ENCODE measurements at places on chromosomes 7 and 10. TPM values are rescaled to one million over a fixed set of nuclear protein-coding genes. Genes with fewer than 3 reads are reported as not detected.

DNA sequence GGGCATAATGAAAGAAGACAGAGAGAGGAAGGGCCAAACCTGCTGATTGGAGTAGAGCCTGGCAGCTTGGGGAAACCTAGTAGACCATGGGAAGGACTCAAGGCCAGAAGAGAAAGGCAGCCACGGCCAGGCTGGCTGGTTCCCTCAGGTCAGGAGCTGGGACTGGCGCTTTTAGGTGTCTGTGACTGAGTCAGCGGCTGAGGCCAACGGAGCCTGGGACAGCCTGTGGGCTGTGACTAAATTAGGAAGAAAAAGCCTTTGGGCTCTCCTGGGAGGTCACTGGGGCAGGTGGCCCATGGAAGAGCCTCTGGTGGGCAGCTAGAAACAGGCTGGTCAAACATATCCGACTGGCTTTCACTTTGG, 108.9 kb upstream of the PDCD4 start:
- no peak for DNase-seq

DNA sequence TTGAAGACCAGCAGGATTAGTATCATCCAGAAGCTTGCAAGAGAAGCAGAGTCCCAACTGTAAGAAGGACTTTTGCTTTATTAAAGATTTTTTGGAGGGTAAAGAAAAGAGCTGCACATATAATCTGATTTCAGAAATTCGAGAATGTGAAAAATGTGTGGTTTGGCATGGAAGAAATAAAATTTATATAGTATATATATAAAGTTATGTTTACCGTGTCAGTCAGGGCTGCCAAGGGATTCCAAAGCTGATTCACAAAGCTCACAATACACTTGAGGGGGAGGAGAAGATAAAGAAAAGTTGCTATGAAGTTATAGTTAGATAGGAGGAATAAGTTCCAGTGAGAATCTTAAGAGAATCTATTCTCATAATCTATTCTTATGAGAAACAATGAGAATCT, 231.8 kb upstream of the CACNA2D1 start:
- no peak for DNase-seq

DNA sequence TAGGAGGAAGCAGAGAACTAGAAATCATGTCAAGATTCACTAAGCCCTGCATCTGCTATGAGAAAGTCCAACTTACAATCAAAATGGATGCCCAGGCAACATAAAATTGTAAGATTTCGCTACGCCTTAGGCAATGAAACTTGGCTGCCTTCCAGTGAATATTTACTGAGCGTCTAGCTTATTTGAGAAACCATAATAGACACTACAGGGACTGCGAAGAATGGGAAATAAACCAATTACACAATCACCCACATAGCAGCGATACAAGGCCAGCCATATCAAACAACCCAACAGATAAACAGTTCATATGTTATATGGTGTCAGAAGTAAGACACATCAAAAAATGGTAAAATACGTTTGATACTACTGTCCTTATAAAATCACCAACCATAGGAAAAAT, 545.0 kb upstream of the C7orf33 start:
- no peak for DNase-seq

GRCh38 chr7:154680894-154681659, 321.8 kb downstream of the PAXIP1 start:
- no peak for DNase-seq

DNA sequence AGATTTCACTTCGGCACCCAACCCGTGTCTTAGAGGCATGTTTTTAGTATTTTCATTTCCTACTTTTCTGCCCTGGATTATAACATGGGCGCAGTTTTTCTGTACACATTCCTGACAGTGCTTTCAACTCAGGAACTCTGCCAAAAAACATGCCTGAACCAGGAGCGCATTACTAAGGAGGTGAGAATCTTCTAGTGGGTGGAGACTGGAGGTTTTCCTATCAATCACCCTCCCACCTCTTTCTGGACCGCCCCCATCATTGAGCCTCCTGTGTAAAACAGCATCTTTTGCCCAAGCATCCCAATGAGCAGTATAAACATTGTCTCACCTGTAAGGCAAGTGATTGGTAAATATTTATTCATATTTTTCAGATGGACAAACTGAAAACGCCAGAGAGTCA, 53.2 kb downstream of the STK17A start:
- DNase-seq, result no peak

DNA sequence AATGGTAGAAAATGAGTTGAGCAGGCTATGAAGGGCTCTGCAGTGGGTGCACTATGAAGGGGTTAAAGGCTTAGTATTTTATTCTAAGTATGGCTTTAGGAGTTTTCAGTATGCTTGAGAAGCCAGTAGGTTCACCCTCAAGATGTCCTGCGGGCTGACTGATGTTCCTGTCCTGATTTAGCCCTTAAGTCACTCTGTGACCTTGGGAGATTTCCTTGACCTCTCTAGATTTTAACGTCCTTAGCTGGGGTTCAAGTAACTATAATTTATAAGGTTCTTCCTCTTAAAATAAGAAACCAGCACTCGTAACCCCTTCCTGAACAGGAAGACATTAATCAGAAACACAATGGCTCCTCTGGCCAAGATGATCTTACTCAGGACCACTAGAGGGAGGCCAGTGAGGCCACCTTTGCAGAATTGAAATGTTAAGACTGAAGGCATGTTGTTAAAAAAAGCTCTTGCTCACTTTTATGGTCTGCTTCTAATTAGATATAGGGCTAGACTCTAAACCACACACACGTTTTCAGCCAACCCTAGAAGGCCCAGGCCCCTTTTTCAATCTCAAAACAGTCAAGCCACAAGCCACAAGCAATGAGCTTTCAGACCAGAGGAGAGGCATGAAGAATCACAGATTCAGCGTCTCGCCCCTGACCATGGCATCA, 41.9 kb downstream of the CDK1 start:
- DNase-seq, result peak; percentile 56

GRCh38 chr10:109926061-109926745, 2.9 kb upstream of the XPNPEP1 start:
- no peak for DNase-seq

GRCh38 chr10:107741971-107742370, 577.5 kb upstream of the SORCS1 start:
- DNase-seq, result peak; percentile 73

DNA sequence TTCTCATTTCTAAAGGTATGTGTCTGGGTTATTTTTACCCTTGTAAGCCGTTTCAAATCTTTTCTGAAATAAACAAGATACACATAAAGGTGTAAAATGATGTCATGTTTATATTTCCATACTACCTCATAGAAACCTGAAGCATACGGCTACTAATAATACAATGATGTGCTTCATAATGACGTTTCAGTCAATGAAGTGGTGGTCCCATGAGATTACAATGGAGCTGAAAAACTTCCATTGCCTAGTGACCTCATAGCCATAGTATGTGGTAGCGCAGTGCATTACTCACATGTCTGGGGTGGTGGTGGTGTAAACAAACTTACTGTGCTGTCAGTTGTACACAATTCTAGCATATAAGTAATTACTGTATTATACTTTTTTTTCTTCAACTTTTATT, 24.9 kb downstream of the EPDR1 start:
- DNase-seq, result no peak

DNA sequence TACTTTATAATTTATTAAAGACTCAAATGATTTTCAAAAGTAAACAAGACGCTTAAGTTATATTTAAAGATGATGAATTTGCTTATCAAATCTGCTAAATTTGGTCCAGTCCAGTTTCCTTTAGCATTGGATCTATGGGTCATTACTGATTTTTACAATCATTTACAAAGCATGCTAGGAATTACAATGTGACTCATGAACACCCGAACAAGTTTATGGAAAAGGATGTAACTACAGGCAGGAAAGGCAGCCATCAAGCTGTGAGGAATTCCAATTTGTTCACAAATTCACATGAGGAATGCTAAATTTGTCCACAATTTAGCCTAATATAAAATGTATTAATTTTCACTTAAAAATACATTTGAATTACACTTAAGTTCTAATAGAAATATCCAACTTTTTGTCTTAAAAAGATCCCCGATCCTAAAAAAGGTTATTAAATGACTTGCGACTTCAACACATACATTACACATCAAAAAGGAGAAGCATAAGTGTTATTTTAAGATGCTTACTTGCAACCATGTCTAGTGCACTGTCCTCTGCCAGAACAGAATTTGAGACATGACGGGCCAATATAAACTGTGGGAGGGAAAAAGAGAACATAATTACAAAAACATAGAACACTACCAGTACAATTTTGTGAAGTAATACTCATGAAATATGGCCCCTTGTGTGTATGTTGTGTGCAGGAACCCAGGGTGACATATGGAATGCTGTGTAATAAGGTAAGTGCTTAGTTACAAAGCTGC, 194.2 kb upstream of the SLC26A5 start:
- DNase-seq, result no peak

- DNase-seq, result no peak
These were observed 23.0 kb upstream of the GRID1 start for GRCh38 chr10:86389441-86390193.

- peak; percentile 44 for DNase-seq
These were observed 41.3 kb downstream of the AVL9 start for GRCh38 chr7:32536585-32536984.

- DNase-seq, result peak; percentile 14
These were observed 34.6 kb downstream of the ZEB1 start for GRCh38 chr10:31353574-31353973.

GRCh38 chr7:13850185-13850752, 139.2 kb downstream of the ETV1 start:
- DNase-seq, result peak; percentile 67

DNA sequence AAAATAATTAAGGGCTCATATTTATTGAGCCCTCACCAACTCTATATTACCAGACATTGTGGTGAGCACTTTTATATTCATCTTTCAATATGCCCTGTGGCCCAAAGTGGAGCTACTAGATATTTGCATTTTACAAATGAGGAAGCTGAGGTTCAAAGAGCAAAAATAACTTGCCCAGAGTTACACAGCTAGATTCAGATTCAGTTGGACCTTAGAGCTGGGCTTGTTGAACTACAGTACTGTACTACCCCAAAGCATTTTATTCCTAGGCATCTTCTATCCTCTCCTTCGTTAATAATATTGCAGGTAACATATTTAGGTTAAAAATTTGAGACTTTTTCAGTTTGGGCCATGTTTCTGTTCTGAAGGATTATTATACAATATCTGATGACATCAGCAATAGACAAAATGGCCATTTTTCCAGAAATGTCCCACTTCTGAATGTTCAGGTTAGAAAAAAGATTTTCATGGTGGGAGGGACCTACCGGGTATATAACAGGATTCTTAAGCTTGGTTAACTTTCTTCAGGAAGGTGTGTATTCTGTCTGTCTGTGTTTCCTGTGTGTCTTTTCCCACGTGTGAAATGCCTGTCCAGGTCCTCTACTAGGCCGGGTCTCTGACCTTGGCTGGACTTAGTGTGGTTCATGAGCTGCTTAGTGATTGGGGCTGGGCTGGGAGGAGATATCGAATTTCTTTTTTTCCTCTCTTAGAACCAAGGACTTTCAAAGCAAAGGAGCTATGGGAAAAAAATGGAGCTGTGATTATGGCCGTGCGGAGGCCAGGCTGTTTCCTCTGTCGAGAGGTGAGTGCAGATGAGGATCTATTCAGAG, 13.6 kb downstream of the PRXL2A start:
- no peak for DNase-seq

- no peak for DNase-seq
These were observed 217.4 kb downstream of the ZMYND11 start for GRCh38 chr10:352476-353235.

DNA sequence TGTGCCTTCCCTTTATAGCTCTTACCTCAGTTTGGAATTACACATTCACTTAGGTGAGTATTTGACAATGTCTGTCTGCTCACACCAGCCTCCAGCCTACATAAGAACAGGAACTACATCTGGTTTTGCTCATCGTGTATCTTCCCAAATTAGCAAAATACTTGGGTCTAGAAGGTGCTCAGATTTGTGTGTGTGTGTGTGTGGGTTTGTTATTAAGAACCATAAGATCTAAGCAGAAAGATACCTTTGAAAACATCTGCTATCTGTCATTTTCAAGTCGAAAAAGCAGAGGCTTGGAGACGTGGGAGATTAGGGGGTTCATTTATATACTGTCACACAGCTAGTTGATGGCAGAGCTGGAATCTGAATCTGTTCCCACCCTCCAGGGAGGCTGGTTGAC, 14.8 kb upstream of the LAMB4 start:
- DNase-seq, result no peak

DNA sequence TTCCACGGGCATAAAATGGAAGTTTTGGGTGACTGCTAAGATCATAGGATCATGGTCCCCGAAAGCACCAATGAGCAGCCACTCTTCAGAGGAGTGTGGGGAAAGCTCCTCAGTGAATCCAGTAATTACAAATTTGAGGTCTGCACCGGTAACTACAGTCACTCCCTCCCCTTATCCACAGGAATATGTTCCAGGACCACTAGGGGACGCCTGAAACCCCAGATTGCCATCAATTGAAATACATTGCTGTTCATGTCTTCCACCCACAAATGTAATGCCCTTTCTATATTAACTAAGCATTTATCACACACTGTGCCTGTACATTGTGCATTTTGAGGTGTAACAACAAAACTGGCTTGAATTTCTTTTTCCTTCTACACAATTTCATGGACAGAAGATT, 447.9 kb upstream of the PFKP start:
- DNase-seq, result no peak

DNA sequence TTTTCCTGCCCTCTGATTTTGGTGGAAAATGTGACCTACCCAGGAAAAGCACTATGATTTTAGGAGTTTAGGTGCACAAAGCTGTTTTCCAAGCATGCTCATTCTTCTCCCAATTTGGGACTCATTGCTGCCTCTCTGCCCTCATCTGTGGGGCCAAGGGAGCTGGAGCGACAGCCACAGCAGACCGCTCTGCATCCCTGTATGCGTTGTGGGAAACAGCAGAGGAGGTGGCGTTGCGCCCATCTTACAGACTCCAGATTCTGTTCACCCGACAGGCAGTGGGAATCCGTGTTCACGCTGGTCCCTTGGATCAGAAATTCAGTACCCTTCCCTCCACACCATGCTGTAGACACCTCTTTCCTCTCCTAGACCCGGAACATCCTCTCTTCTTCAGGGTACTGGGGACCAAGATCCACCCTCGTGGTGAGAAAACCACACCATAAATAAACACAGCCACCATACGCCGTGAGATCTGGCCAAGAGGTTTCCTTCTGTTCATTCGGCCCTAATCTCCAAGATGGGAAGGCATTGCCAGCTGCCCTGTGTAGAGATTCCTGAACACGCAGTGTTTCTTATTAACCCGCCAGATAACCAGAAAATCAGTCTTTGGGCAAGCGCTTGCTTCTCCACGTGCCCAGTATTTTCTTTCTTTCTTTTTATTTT, 87.9 kb downstream of the CUX1 start:
- DNase-seq, result no peak

Gene LIPM
- total RNA-seq, result not detected

Gene CYP26A1
- not detected for total RNA-seq

Gene MYL10
- total RNA-seq, result not detected

Gene CAMK2B
- total RNA-seq, result 0.05 TPM

Gene AVPI1
- total RNA-seq, result 2.4 TPM

Gene CNPY4
- 37.9 TPM for total RNA-seq

Gene BRAF
- total RNA-seq, result 25.4 TPM

Gene PNLIPRP3
- total RNA-seq, result not detected

Gene CFAP46
- 1.9 TPM for total RNA-seq
